ENCODE measurements at places on chromosomes 4 and X. TPM values are rescaled to one million over a fixed set of nuclear protein-coding genes. Genes with fewer than 3 reads are reported as not detected.

GRCh38 chr4:142776026-142776425 lies 70.1 kb downstream of the INPP4B start:
- no peak for DNase-seq

- no peak for DNase-seq
These were observed 27.0 kb downstream of the DHX15 start for GRCh38 chr4:24557026-24558025.

DNA sequence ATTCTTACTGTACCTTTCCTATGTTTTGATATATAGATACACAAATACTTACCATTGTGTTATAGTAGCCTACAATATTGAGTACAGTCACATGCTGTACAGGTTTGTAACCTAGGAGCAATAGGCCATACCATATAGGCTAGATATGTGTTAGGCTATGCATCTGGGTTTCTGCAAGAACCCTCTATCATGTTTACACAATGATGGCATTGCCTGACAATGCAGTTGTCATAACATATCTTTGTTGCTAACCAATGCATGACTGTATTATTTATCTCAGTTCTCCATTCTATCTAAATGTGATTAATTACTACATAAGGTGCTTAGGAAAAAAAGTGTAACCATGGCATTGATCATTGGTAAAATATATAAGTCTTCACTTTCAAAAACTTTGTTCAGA lies 10.0 kb upstream of the SPCS3 start:
- no peak for DNase-seq

GRCh38 chr4:157222771-157223160 lies 2.2 kb downstream of the GRIA2 start:
- DNase-seq, result no peak

- DNase-seq, result no peak
These were observed 280.6 kb downstream of the NR3C2 start for GRCh38 chr4:148161601-148162000.

DNA sequence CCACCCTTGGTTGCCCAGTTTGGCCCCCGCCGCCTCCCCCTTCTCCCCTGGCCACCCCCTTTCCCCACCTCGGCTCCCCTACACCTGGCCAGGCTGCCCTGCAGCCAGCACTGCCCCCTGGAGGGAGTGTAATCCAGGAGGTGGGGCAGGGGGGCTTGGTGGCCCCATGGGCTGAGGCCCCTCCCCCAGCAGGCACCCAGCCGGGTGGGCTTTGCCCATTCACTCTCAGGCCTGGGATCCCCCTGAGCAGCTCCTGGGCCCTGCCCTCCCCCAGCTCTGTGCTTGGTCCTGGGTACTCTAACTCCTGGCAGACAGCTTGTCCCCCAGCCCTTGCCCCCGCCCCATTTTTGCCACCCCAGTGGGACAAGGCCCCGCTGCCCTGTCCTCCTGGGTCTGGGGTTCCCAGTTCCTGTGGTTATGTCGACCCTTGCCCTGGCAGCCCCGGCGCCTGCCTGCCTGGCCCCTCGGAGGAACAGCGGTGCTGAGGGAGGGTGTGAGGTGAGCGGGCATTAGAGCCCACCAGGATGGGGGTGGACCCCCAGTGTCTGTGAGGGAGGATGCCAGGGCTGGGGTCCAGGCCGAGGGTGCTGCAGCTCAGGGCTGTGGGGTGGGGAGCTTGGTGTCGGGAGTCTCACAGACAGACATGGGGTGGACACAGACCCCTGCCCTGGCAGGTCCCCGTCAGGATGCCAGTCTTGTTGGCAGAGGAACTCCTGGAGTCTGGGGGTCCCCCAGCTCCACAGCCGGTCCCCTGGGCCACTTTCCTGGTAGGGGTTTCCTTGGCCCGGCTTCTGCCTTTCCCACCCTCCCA lies 10.2 kb downstream of the NAT8L start:
- no peak for DNase-seq

GRCh38 chr4:182917182-182918043 lies at the start of gene DCTD:
TSS of gene DCTD (minus strand) at chr4:182917386. CDS start at chr4:182915568, 1,818 bp downstream.
- DNase-seq, result peak; percentile 85

GRCh38 chr4:80073473-80074008 lies 512 bp upstream of the ANTXR2 start:
- peak; percentile 64 for DNase-seq

DNA sequence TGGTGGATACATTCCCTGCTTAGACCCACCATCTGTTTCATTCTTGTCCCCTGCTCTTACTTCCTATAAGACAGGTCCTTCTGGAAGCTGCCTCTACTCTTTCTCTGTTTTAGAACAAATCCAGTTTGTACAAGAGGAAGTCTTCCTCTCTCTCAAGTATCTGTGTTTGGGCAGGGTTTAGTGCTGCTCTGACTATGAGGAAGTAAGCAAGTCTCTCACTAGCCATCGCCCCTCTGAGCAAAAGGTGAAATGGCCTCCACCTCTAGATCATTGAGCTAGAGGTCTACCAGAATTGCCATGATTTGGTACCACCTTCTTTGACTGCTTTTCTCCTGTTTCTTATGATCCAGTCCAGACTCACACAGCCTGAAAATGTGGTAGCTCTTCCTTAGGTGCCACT lies 8.4 kb downstream of the BTK start:
- DNase-seq, result no peak

- DNase-seq, result no peak
These were observed 75.7 kb upstream of the ANK2 start for GRCh38 chr4:112973750-112974251.

DNA sequence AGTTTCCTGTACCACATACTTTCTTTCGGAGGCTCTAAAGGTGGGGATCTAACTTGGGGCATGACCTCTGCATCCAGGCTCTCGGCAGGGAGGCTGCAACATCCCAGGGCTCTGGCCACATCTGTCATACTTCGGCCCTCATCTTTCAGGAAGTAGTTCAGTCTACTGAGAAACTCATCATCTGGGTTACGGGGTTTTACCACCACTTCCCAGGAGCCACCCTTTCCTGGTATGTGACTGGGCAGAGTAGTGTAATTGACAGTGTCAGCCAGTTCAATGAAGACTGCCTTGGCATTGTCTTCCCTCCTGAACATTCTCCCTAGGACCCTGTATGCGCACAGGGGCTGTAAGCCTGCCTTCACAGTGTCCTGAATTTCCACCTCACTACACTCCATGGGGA lies 2.8 kb downstream of the PNMA5 start:
- DNase-seq, result no peak

DNA sequence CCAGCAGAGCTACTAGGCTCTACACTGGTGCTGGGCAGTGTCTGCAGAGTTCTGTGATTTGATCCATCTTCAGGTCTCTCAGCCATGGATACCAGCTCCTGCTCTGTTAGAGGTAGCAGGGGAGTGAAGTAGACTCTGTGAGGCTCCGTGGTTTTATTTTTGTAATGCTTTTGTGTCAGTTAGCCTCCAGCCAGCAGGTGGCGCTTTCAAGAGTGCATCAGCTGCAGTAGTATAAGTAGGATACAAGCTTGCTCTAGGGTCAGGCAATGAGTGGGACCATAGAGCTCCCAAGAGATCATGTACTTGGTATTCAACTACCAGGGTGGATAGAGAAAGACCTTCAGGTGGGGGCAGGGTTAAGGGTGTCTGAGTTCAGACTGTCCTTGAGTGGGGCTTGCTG lies 362.5 kb upstream of the TRAM1L1 start:
- peak; percentile 24 for DNase-seq

GRCh38 chr4:126702747-126703146 lies 930.0 kb upstream of the INTU start:
- DNase-seq, result no peak

The PHEX gene
- 2.1 TPM for total RNA-seq

The TLL1 gene
- total RNA-seq, result not detected

The RTL9 gene
- not detected for total RNA-seq

The VSIG4 gene
- not detected for total RNA-seq

The BCOR gene
- total RNA-seq, result 33.7 TPM
